Occipital lobe (tissue), 3 donors: ENCODE measurements at places on chromosomes 2 and 18.

DNA sequence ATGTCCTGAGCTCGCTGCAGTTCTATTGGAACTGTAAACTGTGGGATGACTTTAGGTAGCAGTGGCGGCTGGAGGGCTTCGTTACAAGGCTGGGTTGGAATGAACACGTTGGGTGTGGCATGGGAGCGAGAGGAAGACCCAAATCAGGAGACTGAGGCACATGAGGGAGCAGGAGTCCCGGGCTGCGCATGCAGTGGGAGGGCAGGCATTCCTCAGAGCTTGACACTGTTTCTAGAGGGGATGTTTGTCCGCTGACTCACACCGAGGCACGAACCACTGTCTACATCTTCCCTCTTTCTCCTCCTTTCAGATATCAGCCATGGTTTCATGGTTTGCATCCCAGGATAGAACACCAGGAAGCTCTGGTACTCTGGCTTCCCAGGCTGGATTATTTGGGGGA, 40.6 kb upstream of the LAMA1 start:
- no peak for DNase-seq

- DNase-seq, result no peak
These were observed 321.4 kb upstream of the ETAA1 start for GRCh38 chr2:67075530-67076238.

DNA sequence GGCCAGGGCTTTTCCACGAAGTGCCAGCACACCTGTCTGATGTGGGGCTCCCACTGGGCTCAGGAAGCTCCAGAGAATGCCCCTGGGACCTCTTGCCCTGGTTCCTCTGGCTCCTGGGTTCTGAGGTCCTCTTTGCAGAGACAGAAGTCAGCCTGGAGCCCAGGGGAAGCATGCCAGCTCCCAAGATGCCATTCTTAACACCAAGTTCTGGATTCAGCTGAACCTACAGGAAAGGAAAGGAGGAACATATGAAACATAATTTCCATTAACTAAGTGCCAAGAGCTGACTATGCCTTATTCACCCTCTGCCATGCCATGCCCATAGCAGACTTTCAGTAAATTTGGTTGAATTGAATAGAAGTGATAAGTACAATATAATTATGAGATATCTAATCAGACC, 21.9 kb downstream of the FAM124B start:
- no peak for DNase-seq

- DNase-seq, result no peak
These were observed 17.3 kb upstream of the RHOB start for GRCh38 chr2:20429528-20429927.

GRCh38 chr18:45951016-45951714, 16.0 kb downstream of the EPG5 start:
- DNase-seq, result no peak

DNA sequence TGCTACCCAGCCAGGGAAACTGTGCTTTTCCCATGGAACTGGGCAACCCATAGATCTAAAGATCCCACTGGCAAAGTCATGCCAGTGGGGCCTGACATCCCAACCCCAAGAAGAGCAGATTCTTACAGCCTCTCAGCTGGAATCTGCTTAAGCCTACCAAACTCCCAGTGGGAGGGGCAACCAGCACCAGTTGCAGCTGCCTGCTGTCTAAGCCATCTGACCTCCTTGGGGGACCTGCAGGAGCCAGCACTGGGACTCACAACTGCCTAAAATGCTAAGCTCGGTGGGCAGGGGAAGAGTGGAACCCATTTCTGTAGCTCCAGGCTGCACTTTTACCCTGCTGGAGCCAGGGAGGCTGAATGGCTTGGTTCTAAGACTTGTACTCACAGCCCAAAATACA, 770.7 kb upstream of the SLC8A1 start:
- no peak for DNase-seq

DNA sequence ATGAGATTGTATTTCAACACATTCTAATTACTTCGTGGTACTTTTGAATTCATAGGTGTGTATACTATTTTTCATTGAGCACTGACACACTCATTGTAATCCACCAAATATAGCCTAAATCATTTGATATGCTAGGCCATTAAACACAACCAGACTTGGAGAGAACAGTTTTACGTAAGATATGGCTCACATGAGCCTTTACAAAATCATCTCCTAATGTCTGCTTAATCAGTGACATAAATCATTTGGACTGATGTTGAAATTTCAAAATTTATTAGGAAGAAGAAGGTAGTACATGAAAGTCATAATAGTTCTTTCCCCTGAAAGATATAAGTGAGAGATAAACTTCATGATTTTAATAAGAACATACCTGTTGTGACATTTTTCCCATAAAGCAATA, 550.2 kb upstream of the LINC00305 start:
- DNase-seq, result no peak

GRCh38 chr18:69172046-69172445, 228.6 kb upstream of the DOK6 start:
- no peak for DNase-seq

DNA sequence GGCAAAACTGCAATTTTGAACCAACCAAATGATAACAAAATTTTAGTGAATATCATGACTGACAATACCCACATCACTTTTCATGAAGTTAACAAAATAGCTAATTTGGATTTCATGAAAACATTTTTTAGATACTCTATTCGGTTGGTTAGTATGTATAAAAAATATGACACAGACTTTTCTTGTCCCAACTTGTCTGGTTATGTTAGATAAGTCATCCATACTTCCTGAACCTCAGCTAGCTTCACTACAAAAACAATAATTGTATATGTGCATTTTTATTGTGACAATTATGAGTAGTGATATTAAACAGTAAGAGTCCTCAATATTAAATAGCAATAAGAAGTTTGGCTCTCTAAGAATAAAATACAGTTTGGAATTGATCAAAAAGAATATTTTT, 408.1 kb upstream of the DSEL start:
- DNase-seq, result no peak

GRCh38 chr2:29124504-29124903, 9.3 kb downstream of the CLIP4 start:
- no peak for DNase-seq

DNA sequence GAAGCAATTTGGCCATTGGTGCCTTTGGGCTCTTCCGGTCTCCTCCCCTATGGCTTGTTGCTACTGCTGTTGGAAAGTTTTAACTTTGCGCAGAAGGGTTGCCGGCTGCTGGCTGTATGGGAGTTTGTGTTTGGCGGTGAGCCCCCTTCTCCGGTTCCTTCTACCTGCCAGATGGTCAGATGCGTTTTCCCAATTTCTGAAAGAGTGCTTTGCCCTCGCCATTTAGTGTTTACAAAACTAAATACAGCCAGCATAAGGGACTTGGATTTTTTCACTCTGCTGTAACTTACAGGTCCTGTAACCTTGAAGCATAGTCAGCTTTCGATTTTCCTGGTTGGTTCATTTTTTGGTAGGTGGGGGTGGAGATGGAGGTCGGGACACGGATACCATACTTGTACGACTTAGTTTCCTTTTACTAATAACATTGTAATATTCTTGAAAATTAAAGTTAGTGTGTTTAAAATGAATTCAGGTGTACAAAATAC, 604 bp downstream of the COQ10B start:
- no peak for DNase-seq

- no peak for DNase-seq
These were observed 145.2 kb downstream of the DTNB start for GRCh38 chr2:25528173-25528572.

DNA sequence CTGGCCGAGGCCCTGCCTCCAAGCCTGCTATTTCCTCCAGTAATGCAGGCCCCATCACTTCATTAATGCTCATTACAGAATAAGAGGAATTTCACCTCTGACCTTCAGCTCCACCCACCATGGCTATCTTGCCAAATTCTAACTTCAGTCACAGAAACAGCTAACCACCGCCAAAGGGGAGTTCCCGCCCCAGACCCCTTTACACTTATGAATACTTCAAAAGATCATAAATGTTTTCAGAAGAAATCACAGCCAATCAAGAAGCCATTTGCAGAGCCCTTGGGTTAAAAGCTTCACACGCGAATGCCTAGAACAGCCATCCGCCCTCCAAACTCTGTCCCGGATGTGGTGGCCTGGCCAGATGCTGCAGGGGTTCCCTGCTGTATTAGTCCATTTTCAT, 73.8 kb upstream of the TWIST2 start:
- no peak for DNase-seq

GRCh38 chr2:236157366-236157765, 10.8 kb downstream of the GBX2 start:
- DNase-seq, result no peak
